NCI-H146 (cell line): ENCODE measurements at places on chromosomes 5 and 9.

DNA sequence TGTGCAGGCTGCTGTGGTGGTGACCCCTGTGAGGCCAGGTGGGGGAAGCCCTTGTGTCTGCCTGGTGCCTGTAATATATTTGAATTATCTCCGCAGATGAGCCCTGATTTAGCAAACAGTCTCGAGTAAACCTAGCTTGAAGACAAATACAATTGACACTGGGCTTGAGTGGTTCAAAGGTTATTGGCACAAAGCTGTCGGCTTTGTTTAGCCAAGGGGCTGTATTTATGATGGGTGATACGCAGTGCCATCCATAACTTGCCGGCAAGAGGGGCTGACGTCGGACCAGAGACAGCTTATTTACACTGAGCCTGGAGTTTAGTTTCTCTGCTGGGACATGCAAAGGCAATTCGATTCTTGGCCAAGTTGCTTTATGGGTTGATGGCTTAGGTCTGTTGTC, 20.0 kb upstream of the PITX1 start:
- peak; percentile 38 for DNase-seq

GRCh38 chr9:130429831-130430230, 14.9 kb upstream of the ASS1 start:
- no peak for DNase-seq

- DNase-seq, result peak; percentile 50
Observed at GRCh38 chr9:132201139-132201538, 39.3 kb downstream of the NTNG2 start.

DNA sequence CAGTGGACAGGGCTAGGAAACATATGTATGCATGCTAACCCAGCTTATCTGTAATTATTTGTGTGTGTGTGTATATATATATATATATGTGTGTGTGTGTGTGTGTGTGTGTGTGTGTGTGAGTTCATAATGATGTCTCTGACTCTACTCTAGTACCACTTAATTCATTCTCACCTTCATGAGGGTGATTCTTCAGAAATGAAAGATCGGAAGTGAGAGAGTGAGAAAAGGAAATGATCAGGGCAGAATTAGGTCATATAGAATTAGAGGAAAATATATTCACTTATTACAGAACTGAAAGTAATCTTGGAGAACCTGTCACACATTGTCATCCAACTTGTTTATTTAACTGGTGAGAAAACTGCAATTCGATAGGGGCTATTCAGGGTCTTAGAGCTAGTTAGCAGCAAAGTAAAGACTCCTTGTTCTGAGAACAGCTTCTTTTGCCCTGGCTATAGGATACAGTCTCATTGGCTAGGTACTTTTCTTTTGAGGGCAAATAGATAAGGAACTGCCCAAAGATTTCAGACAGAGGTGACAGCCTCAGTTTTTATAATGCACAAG, 58.8 kb downstream of the C9orf153 start:
- no peak for DNase-seq

- no peak for DNase-seq
Observed at GRCh38 chr5:113234546-113234945, 200.2 kb downstream of the TSSK1B start.

DNA sequence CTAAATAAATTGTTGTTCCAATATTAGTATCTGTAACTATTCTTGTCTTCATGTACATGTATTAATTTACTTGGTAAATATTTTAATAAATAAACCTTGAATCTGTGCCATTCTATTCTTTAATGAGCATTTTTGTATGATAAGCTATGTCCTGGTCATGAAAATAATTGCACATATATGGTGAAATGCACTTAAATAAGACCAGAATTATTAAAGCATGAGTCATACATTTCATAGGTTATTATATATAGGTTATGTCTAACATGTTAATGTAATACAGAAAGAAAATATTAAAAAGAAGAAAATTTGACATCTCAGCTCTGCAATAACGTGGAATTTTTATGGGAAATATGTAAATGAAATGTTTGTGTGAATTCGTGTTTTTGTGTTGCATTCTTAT, 1168.1 kb downstream of the TAF11L14 start:
- no peak for DNase-seq

GRCh38 chr9:27618066-27618465, 44.8 kb upstream of the C9orf72 start:
- DNase-seq, result no peak

- no peak for DNase-seq
Observed at GRCh38 chr5:171310819-171311321, 1.8 kb downstream of the TLX3 start.

DNA sequence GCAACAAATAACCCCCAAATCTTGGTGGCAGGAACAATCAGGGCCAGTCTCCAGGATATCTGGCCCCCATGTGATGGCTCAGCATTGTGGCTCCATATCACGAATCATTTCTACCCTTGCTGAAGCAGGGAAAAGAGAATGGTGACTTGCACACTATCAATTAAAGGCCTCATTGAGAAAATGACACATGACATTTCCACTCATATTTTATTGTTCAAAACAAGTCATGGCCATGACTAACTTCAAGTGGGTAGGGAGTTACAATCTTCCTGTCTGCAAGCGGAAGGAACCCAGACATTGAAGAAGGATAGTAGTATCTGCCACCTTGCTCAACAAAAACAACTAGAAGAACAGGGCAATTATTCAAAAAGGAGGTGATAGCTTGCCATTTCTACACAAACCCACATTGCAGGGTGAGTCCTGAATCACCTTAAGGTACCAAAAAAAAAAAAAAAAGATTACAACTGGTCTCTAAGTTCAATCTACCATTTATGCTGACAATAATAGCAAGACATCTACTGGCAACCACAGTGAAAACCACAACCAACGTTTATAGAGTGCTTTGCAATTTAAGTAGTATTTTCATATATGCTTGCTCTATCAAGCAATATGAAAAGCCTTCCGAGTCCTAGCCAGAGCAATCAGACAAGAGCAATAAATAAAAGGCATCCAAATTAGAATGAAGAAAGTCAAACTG, 186.7 kb upstream of the DAPK1 start:
- no peak for DNase-seq

- DNase-seq, result no peak
Observed at GRCh38 chr9:89410022-89410421, 87.9 kb downstream of the SEMA4D start.

- DNase-seq, result peak; percentile 15
Observed at GRCh38 chr5:135174315-135175096, 140.5 kb upstream of the PITX1 start.

GRCh38 chr9:12797037-12797436, 22.2 kb downstream of the LURAP1L start:
- no peak for DNase-seq

DNA sequence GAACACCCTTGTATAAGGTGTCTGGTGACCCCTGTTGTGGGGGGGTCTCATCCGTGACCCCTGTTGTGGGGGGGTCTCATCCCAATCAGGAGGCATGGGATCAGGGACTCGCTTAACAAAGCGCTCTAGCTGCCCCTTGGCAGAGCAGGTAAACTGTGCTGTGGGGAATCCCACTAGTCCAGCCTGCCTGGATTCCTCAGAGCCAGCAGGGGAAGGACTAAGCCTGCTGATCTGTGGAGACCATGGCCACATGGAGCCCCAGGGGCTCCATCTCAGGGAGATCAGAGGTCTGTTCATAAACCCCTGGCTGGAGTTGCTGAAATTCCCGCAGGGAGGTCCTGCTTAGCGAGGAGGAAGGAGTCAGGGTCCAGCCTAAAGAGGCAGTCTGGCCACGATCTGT, 45.8 kb upstream of the TXNDC8 start:
- DNase-seq, result no peak

GRCh38 chr5:149731617-149732323, 1.7 kb downstream of the PPARGC1B start:
- DNase-seq, result peak; percentile 57

DNA sequence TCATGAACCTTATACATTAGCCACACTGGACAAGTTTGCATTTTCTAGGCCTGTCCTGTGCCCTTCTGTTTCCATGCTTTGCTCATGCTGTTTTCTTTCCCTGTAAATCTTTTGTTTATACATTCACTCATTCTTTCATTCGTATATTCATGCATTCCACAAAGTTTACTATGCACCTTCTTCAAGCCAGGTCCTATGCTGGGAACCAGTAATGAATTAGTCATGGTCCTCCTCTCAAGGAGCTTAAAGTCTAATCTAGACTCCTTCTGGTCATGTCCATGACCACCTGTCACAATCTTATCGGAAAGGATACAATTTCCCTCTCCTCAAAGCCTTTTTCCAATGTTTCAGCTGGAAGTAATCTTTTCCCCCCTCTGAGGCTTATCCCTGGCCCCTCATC, 9.1 kb upstream of the XPA start:
- DNase-seq, result no peak

- no peak for DNase-seq
Observed at GRCh38 chr9:113219969-113220368, 1.1 kb downstream of the FKBP15 start.

- DNase-seq, result peak; percentile 68
Observed at GRCh38 chr9:28134446-28134976, 561.2 kb upstream of the C9orf72 start.

GRCh38 chr9:21252721-21253547, 13.1 kb upstream of the IFNA14 start:
- DNase-seq, result peak; percentile 19

GRCh38 chr5:42587096-42587723, 164.0 kb downstream of the GHR start:
- no peak for DNase-seq

- DNase-seq, result no peak
Observed at GRCh38 chr9:129504404-129504803, 116.5 kb downstream of the C9orf50 start.

DNA sequence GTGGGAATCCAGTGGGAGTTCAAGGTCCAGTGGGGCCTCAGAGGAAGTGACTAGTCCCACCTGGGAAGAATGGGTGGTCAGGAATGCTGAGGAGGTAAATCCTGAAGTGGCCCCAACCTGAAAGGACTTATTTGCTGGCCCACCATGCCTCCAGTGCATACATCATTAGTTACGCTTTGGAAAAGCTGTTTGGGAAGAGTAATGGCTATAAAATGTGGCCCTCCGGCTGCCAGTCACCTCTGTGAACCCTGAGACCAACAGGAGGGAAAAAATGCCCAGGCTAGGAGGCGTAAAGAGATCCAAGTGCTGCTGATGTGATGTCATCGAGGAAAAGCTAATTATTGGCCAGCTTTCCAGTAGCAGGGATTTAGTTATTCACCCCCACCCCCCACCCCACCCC, 2.7 kb upstream of the SLC26A2 start:
- no peak for DNase-seq

- no peak for DNase-seq
Observed at GRCh38 chr5:124918618-124919017, 172.2 kb upstream of the ZNF608 start.

DNA sequence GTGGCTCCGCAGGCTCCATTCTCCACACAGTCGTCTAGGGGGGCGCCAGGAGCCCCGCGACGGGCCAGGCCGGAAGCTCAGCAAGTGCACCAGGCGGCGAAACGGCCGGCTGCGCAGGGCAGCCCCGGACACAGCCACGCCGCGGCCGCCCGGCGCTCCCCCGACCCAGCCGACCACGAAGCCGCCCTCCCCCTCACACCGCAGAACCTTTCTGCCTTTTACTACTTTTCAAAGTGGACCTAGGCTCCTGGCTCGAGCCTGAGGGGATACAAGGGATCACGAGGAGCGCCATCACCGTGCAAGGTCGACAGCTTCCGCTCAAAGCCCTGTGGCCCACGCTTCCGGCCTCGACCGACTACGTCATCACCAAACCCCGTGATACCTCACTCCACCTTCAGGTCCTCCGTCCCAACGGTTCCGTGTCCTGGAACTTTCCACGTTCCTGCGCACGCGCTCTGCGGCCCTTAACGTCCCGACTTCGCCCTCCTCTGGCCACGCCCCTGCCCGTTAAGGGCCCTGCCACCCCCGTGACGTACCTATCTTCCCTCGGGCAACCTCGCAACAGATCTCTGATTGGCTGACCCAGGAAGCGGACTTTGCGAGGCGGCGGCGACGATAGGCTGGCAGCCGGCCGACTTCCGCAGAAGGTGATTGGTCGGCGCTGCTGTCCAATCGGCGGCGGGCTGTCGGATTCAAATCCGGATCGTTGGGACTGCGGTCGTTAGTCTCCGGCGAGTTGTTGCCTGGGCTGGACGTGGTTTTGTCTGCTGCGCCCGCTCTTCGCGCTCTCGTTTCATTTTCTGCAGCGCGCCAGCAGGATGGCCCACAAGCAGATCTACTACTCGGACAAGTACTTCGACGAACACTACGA, at the start of gene CKS2:
CKS2 (plus strand) TSS at position 721 of the 871 bp plus-strand sequence; CDS start at position 819, 98 bp downstream.
- DNase-seq, result peak; percentile 99

- no peak for DNase-seq
Observed at GRCh38 chr9:107862881-107863280, 373.3 kb upstream of the KLF4 start.

- no peak for DNase-seq
Observed at GRCh38 chr5:71960195-71960594, 147.1 kb upstream of the MAP1B start.

- DNase-seq, result no peak
Observed at GRCh38 chr9:32832346-32832745, 49.0 kb downstream of the TMEM215 start.

- no peak for DNase-seq
Observed at GRCh38 chr9:85515021-85515420, 226.7 kb downstream of the AGTPBP1 start.

DNA sequence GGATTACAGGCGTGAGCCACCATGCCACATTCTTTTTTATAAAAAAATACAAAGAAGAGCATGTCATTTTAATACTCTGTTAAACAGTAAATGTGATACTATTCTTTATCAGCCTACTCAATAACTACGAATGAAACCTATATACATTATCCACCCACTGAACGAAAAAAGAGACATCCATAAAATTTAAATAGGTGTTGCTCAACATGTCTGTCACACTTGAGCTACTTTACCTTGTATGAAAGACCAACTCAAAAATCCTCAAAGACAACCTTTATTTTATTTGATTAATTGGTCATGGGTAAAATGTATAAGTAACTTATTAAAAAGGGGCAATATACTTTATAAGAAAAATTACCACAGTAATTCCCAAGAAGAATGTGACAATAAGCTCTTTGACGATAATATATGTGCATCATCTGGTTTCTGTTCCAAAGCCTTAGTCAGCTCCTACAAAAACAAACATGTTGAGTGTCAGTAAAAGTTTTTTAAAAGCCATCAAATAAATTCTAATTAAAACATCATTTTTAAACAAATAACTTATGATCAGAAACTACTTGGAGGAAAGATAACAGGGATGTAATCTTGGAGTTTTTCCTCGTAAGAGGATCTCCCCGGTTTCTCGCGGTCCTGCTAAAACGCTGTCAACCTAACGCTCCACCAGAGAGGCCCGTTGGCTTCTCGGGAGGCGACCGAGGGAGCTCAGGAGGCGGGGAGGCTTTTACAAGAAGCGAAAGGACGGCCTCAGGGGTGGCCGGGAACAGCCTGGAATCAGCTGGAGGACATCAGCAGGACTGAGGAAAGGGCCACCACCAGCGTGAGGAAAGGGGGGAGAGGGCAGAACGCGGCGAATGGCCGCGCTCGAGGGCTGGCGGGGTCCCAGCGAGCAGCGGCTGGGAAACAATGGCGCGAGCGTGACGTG, 13.5 kb upstream of the ANKRD18B start:
- DNase-seq, result peak; percentile 91

DNA sequence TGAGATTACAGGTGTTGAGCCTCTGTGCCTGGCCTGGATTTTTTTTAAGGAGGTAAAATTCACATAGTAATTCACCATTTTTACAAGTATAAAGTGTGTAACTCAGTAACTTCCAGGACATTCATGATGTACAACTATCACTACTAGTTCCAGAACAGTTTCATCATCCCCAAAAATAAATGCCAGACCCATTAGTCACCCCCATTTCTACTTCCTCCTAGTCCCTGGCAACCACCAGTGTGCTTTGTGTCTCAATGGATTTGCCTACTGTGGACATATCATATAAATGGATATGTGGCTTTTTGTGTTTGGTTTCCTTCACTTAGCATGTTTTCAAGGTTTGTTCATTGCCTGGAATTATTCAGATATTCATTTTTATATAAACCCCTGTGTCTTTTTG, 72.5 kb upstream of the PANK3 start:
- no peak for DNase-seq

GRCh38 chr5:66209350-66209749, 65.2 kb downstream of the SREK1 start:
- DNase-seq, result peak; percentile 64
